Stimulated activated CD8-positive, alpha-beta memory T cell treated with anti-CD3 and anti-CD28 coated beads, Interleukin-4, amount 100 ng/mL, for 48 hours (primary cell): ENCODE measurements at places on chromosomes 2 and 18.

- DNase-seq = no peak
Measured at GRCh38 chr2:63530704-63531279, 57.5 kb downstream of the WDPCP start.

GRCh38 chr18:65938592-65939372 lies 188.0 kb downstream of the CDH7 start:
- DNase-seq = peak; percentile 28

- DNase-seq = no peak
Measured at GRCh38 chr2:136286423-136286822, 168.5 kb upstream of the CXCR4 start.

DNA sequence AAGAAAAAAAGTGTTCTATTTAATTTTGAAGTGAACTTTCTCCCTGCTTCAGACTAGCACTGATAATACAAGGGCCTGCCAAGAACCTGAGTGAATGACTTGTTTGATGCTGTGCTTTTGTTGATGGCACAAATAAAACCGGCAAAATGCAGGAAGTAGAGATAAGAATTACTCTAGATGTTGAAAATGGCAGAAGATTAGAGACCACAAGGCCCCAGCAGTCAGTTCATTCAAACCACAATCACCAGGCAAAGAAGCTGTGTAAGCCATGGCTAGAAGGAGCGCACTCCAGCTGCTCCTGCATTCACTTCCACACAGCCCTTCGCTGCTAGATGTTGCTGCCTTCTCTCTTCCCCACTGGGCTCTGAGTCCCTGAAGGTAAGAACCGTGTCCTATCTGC lies 297.1 kb downstream of the AGPS start:
- DNase-seq = no peak

DNA sequence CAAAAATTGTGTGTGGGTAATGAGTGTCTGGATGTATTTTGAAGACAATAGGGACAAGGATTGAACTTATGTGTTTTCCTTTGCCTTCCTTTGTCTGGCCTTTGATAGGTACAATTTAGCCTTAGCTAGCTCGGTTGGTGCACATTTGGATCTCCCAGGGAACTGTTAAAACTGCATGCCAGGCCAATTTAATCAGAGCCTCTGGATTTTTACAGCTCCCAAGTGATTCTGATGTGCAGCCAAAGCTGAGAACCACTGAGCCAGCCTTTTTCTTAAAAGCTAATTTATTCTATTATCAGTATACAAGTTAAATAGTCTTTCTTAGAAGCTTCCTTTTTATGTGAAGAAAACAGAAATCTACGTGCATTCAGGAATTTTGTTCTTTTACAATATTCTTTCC lies 25.0 kb downstream of the PLEK start:
- no peak for DNase-seq

- DNase-seq = no peak
Measured at GRCh38 chr2:224098481-224099230, 59.6 kb upstream of the SERPINE2 start.

DNA sequence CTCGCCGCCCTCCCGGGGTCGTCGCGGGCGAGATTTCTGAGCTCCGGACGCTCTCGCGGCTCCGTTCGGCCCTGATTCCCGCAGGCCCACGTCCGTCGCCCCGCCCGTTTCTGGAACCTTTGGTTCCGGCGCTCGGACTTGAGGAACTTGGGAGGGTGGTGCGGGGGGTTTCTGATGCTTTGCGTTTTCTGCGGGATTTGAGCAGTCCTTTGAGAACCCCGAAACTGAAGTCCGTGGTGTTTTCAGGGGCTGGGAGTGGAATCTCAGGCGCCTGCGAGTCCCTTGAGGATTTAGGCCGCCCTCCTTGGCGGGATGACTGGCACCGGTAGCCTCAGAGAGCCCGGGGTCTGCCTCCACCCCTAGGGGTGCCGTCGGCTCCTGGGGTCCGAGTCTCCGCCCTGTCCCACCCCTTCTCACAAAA lies 336 bp downstream of the THNSL2 start:
- DNase-seq = no peak

- no peak for DNase-seq
Measured at GRCh38 chr2:128215897-128216642, 102.6 kb downstream of the HS6ST1 start.

DNA sequence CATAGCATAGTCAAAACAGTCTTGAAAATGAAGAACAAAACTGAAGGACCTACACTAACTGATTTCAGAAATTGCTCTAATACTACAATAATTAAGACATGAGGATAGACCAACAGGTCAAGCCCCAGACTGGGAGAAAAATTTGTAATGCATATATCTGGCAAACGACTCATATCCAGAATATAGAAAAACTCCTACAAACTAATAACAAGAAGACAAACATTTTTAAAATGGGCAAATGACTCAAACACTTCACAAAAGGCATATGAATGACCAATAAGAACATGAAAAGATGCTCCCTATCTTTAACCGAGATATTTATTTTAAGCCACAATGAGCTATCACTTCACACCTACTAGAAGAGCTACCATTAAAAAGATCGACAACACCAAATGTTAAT lies 14.2 kb downstream of the TGFBRAP1 start:
- no peak for DNase-seq

- DNase-seq = no peak
Measured at GRCh38 chr18:45567123-45567522, 48.2 kb upstream of the SLC14A2 start.

- no peak for DNase-seq
Measured at GRCh38 chr2:233789554-233789953, 11.4 kb downstream of the MROH2A start.

GRCh38 chr2:3679180-3679579 lies 21.2 kb downstream of the ALLC start:
- DNase-seq = no peak

- peak; percentile 22 for DNase-seq
Measured at GRCh38 chr18:46291149-46291548, 187.0 kb downstream of the HAUS1 start.

DNA sequence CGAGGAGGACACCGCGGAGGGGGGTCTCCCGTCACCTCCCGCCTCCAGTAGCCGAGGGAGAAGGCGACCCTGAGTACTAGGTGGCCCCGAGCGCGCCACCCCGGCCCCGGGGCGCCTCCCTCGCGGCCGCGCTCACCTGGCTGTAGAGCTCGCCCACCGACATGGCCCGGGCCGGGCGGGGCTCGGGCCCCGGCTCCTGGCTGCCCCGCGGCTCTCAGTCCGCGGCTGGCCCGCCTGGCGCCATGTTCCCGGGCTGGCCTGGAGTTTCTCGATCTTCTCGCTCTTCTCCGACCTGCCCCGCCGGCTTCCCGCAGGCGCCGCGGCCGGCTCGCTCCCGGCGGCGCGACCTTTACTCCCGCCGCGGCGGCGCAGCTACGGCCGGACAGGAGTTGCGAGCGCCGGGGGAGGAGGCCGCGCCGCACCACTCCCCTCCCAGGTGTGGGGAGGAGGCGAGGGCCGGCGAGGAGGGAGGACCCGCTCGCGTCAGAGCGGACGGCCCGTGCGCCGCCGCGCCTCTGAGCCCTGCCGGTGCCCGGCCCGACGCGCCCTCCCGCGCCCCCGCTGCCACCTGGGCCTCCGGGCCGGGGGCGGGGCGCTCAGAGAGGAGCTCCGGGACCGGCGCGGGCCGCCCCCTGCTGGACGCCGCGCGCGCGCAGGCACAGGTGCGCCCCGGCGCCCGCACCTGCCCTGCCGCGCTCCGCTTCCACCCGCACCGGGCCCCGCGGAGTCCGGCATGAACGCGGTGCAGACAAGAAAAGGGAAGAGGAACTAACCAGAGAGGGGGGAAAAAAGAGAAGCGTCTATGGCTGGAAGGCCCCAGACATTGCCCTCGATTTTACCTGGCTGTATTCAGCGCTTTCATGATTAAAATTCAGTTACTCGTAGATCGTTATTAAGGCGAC lies at the start of gene MYO5B:
TSS of gene MYO5B (minus strand) at position 517 of the 902 bp plus-strand sequence. CDS start at position 163, 354 bp downstream.
- DNase-seq = peak; percentile 69

GRCh38 chr2:78418021-78418420 lies 607.5 kb upstream of the REG3G start:
- no peak for DNase-seq

DNA sequence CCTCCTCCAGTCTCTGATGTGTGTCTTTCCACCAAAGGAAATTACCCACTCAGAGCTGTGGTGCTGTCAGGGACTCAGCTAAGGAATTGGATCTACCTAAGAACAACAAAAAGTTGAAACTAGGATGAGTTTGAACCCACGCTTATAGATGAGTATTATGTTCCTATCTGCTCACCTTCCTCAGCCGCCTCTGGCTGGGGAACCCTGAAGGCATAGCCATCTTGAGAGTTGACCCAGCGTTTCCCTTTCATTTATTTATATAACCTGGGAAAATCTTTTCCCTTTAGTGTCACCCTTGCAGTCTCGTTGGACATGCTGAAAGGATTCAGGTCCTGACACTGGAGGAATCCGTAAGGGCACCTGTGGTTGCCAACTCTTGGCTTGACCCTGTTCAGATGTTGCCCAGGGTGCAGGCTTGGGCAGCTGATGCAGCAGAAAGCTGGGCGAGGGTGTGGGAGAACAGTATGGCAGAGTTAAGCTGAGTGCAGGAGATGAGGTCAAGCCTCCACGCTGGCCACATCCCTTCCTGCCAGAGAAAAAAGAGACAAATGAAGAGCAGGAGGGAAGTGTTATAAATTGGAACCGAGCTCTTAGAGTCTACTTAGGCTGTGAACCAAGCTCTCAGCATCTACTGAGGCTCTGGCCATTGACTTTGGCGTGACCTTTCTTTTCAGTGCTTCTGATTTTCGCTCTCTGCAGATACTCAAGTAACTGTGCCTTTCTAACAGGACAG lies 1.9 kb downstream of the CDH20 start:
- DNase-seq = no peak

- DNase-seq = no peak
Measured at GRCh38 chr2:21981127-21981526, 857.4 kb downstream of the TDRD15 start.

- DNase-seq = no peak
Measured at GRCh38 chr2:173966274-173967098, 1.3 kb upstream of the SP3 start.

GRCh38 chr2:233140077-233140585 lies 80.0 kb downstream of the INPP5D start:
- DNase-seq = no peak
